ENCODE measurements at places on chromosomes 7 and 10. TPM values are rescaled to one million over a fixed set of nuclear protein-coding genes. Genes with fewer than 3 reads are reported as not detected.

The WDFY4 gene
- total RNA-seq, result not detected

The CFAP69 gene
- 2.7 TPM for total RNA-seq

The HOGA1 gene
- 18.8 TPM for total RNA-seq

The GDF2 gene
- total RNA-seq, result not detected

The UBN2 gene
- 8.0 TPM for total RNA-seq

Measured in HepG2 (cell line).